ENCODE measurements at places on chromosomes 12 and 14.

DNA sequence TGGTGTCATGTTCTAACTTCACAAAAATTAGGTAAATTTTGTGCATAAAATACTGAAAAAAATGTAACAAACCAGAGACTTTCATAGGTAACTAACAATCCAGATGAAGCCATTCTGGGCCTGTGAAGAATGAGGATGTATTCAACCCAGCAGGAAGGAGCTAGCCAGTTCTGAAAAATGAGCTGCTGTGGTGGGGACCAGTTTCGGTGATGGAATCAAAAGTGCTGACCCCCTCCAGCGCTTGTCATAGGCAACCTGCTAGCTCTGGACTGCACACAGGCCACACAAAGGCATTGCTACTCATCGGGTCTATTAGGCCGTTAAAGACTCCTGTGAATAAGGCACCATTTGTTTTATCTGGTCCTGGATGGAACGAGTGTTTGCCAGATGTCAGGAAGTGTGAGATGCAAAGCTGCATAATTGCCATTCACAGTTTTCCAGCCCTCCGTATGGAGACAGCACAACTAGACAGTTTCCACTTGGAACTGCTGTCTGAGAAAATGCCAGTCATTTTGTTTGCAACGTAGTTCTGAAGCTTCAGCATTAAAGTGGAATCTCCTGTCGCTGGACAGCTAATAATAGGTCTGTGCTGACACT is 3.3 kb upstream of the RIMBP2 start:
- DNase-seq: no peak

- no peak for DNase-seq
Observed at GRCh38 chr14:68458840-68459469, 333.9 kb downstream of the ZFP36L1 start.

DNA sequence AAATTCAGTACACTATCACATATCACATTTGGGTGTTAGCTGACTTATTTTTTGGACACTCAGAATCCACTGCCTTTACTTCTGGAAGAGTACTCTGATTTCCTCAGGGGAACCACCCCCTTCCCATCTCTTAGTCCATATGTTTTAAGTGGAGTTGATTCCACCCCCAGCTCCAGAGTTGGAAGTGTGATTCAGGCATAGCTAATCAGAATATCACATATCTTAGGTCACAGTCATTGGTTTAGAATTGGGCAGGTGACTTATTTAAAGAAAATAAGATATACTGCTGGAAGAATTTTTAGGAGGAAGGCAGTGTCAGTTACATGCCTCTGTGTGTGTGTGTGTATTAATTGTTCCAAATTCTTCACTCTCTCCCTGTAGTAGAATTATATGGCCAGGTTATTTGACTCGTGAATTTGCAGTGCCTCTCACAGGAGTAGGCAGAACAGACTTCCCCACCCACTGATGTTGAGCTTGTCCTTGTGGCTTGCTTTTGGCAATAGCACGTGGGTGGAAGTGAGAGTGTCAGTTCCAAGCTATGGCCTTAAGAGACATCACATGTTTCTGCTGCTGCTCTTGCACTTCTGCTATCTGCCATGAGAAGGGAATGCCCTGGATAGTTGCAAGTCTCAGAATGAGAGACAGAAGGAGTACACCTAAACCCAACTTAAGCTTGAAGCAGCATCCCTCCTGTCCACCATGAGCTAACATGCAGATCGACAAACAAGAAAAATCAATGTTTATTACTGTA is 6.4 kb upstream of the GAS2L3 start:
- no peak for DNase-seq

GRCh38 chr12:52646613-52647012 is 5.4 kb downstream of the KRT2 start:
- DNase-seq: no peak

DNA sequence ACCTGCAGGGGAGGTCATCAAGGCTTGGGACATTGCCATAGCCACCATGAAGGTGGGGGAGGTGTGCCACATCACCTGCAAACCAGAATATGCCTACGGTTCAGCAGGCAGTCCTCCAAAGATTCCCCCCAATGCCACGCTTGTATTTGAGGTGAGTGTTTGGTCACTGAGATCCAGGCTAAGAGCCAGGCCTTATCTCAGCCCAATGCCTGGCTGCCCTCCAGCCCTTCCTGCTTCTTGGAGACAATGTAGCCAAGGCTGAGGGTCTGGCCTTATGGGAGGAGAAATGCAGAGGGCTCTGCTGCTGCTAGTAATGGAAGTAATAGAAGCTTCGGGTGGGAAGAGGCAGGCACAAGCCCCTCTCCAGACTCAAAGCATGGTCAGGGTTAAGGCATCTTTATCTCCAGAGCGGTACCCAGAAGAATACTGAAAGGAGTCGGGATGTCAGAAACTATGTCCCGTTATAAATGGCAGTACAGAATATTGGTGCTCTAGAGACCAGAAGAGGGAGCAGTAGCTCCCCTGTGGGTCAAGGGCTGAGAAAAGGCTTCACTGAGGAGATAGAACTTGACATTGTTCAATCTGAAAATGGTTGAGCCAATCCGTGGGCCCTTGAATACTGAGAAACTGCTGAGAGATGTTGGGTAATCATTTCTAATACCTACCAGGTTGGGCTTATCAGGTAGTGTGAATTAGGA is 3.1 kb downstream of the FKBP4 start:
- DNase-seq: no peak

- DNase-seq: no peak
Observed at GRCh38 chr12:123888989-123889388, 83.6 kb downstream of the CCDC92 start.

DNA sequence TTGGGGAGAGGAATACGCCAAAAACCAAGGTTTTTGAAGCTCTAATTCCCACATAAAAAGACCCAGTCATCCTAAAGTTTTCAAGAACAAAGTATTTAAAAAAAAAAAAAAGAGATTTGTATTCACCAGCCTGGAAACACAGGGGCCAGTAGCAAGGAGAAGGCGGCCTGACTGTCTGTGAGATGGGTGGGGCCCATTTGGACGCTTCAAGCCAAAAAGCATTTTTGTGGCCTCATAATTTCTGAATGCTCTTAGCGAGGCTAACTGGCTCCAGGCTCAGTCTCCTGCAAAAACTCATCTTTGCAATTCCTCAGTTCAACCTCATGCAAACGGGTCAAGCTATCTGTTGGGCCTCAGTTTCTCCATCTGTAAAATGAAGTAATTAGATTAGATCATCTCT is 514.1 kb downstream of the MED13L start:
- DNase-seq: no peak

- no peak for DNase-seq
Observed at GRCh38 chr12:24795699-24796347, 153.1 kb downstream of the BCAT1 start.
